GM10248 (cell line): ENCODE measurements at places on chromosomes 13 and 19.

DNA sequence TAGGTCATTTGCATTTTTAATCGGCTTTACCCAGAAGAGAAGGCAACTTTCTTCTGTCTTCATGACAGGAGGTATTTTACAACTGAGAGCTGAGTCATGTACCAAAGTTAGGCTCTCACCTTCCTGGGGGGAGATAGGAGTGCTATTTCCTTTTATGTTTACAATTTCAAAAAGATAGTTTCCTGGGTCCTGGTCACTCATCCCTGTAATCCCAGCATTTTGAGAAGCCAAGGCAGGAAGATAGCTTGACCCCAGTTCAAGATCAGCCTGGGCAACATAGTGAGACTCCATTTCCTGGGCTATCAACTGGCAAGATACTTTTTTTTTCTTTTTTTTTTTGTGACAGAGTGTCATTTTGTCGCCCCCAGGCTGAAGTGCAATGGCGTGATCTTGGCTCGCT is 7.6 kb downstream of the LYPD3 start:
- no peak for DNase-seq

DNA sequence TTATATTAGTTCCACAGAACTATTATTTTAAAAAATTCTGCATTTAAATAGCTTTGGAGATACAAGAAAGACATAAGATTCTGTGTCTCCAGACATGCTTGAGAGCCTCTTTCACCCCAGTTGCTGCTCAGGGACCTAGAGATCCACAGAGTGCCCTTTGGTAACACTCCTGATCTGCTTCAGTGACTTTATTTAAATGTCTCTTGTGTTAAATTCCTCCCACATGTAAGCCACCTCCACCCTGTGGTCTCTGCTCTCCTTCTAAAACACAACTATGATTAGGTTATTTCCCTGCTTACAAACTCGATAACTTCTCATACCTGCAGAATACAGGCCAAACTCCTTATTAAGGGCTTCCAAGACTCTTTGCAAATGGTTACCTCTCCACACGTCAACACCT is 141.0 kb downstream of the RFC3 start:
- no peak for DNase-seq

GRCh38 chr19:19911150-19911549 is 10.4 kb downstream of the ZNF93 start:
- no peak for DNase-seq

DNA sequence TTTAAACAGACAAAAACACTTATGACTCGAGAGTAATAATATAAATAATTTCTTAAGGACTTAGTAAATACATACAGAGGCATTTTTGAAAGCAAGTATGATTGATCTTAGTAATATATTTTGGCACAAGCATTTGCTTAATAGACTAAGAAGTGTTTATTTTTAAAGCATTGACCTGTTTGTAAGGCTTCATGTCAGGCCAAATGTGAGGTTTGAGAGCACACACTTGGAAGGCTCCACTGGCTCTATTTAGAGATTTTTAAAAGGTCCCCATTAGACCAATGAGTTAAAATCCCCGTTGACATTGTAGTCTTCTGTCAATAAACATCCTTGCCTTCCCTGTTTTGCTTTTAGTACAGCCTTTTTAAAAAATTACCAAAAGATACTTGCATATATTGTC is 50.4 kb downstream of the ATP8A2 start:
- no peak for DNase-seq

DNA sequence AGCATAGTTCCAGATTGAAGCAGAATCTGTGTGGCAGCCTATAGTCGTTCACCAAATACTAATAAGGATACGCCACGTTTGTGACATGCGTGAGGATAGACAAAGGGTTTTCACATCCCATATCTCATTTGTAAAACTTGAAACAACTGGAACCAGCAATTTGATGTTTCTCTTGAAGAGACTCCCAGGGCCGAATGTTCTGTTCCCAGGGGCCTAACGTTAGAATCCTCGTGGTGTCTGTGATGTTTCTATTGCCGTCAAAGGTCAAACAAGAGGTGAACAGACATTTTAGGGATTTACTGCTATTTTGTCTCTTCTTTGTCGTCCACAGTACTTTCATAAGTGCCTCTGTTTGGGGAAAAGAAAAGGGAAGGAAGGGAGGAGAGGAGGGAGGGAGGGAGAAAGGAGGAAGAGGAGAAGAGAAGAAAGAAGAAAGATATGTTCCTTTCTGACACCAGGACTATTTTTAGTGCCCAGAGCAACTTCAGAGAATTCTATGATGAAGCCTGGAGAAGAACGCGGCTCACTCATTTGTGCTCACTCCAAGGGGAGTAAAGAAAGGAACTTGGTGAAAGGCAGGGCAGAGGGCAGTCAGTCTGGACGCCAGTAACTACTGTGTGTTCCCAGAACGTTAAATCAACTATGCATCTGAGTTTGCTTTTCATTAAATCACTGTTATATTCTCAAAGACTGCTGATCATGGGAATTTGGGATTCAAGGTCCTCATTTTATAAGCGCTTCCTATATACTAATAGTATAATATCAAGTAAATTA is 154.5 kb downstream of the DCT start:
- DNase-seq, result no peak

- no peak for DNase-seq
These were observed 41.9 kb downstream of the NAXD start for GRCh38 chr13:110657196-110657595.

DNA sequence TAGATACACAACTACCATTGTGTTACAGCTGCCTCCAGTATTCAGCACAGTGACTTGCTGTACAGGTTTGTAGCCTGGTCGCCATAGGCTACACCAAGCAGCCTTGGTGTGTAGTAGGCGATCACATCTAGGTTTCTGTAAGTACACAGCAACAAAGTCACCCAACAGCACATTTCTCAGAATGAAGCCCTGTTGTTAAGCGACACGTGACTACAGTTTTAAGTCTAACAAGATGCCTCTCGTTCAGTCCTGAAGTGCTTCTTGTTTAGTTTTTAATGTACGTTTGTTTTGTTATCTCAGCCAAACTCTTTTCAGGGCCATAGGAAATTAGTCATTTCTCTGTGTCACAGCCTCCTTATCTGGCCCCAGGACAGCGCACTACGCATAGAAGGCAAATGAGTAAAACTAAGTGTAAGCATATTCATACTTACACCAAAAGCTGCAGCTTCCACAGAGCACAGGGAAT is 50.0 kb upstream of the GPR183 start:
- DNase-seq, result no peak

DNA sequence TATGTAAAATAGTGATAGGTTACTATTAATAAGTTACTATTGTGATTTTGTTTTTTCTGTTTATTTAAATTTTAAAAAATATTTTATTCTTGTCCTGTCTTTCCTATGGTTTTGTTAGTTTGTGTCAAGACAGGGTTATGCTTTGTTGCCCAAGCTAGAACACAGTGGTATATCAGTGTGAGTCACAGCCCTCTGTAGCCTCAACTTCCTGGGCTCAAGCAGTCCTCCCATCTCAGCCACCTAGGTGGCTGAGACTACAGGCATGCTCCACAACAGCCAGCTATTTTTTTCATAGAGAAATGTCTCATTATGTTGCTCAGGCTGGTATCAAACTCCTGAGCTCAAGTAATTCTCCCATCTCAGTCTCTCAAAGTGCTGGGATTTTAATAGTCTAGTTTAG is 99.5 kb downstream of the ZNF675 start:
- no peak for DNase-seq

DNA sequence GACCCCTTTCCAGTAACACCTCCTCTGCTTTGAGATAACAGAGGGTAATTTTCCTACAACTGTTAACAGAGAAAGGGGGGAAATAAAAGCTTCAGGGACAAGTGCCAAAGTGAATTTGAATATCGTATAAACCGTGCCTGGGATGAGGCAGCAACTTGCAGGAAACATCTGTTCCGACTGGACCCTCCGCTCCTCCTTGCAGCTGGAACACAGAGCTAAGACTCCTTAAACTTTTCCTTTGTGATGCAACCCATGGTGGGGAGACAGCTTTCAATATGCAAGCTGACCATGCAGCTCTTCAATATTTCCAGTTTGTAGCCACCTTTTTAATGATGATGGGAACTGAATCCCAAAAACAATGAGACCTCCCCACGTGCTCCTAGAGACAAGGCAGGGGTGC is 432.6 kb downstream of the ZNF536 start:
- DNase-seq, result no peak

DNA sequence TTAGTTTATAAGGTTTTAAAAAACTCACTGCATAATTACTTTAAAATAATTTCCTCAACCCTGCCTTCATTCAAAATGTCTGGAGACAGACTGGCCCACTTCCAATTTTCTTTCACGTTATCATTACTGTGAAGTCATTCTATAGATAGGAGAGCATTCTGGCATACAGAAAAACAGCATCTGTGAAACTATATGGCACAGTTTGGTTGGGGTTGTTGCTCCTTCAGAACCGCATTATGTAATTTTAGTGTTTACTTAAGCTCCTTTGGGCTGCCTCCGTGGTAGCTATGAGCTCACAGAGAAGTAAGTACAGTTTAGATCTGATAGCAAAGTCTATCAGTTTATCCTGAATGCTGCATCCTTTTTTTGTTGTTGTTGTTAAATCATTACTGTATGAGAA is 104.3 kb downstream of the KCNRG start:
- no peak for DNase-seq

GRCh38 chr13:99949679-99950413 is 21.7 kb downstream of the ZIC5 start:
- no peak for DNase-seq

- DNase-seq, result no peak
These were observed 361.5 kb downstream of the RFC3 start for GRCh38 chr13:34179481-34179880.

GRCh38 chr13:58144616-58145015 is 513.1 kb downstream of the PCDH17 start:
- no peak for DNase-seq

DNA sequence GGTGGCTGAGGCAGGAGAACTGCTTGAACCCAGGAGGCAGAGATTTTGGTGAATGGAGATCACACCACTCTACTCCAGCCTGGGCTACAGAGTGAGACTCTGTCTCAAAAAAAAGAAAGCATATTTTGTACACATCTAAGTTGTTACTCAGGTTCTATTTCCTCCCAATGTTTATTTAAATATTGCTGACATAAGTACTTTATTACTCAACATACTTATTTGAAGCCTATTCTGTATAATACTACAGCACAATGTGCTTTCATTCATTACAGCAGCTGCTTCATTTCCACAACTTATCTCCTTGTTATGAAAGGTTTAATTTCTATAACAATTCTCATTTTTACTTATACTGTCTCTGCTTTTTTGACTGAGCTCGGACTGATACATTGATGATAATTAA is 495.7 kb downstream of the SLITRK1 start:
- DNase-seq, result no peak

GRCh38 chr13:81957121-81957520 is 1616.2 kb upstream of the SPRY2 start:
- DNase-seq, result no peak

DNA sequence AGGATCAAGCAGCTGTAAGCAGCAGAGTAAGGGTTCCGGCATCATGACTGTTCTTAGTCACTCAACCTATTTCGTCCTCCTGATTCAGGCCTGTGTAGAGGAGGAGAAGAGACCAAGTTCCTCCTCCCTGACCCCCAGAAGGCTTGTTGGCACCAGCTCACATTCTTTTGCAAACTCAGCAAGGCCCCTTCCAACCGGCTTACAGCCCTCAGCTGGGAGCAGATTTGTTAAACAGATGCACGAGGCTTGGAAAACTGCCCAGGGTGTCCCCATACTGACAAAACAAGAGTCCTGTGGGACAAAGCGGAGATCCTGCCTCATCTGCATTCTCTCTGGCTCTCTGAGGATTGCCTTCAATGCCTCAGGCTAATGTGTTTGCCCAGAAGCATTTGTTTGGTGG is 113.2 kb upstream of the SOX21 start:
- no peak for DNase-seq

DNA sequence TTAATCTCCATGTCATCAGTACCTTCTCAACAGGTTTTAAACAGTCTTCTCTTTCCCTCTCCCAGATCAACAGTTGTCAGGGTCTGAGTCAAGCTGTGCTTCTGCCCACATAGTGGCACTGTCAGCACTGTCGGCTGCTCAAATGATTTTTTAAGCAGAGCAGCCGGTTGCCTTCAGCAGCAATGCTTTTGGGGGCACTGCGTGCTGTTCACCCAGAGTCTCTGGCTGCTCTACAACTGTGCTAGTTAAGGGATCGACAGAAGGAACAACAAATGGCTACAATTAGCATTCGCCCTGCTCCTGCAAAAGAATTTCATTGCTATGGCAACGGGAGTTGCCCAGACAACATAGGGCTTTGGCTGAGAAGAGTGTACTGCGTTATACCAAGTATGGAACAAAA is 412.9 kb downstream of the DIAPH3 start:
- DNase-seq, result no peak

DNA sequence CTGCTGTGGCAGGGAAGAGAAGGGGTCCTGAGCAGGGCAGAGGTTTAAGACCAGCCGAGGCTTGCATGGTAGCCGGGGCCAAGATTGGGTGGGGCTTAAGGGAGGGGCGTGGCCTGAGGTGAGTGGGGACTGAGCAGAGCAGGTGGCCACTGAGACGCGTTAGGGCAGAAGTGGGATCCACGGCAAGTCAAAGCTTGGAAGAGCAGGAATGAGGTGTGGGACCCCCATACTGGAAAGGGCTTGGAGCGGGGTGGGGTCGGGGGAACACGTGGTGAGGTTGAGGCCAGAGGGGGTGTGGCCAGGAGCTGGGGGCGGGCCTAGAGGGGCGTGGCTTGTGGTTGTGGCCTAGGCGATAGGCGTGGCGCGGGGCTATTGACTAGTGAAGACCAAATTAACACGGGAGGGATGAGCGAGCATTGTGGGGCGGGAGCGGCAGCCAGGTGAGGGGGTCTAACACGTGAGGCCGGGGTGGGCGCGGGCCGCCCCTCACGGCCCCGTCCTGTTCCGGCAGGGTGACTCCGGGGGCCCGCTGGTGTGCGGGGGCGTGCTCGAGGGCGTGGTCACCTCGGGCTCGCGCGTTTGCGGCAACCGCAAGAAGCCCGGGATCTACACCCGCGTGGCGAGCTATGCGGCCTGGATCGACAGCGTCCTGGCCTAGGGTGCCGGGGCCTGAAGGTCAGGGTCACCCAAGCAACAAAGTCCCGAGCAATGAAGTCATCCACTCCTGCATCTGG is 3.3 kb downstream of the CFD start:
- DNase-seq, result peak; percentile 80

- no peak for DNase-seq
These were observed 66.2 kb downstream of the DPY19L3 start for GRCh38 chr19:32471811-32472210.

GRCh38 chr19:57583521-57584416 is at the start of gene ZIK1:
TSS of gene ZIK1 (plus strand) at chr19:57584145. CDS start at chr19:57584357, 212 bp downstream.
- peak; percentile 96 for DNase-seq

DNA sequence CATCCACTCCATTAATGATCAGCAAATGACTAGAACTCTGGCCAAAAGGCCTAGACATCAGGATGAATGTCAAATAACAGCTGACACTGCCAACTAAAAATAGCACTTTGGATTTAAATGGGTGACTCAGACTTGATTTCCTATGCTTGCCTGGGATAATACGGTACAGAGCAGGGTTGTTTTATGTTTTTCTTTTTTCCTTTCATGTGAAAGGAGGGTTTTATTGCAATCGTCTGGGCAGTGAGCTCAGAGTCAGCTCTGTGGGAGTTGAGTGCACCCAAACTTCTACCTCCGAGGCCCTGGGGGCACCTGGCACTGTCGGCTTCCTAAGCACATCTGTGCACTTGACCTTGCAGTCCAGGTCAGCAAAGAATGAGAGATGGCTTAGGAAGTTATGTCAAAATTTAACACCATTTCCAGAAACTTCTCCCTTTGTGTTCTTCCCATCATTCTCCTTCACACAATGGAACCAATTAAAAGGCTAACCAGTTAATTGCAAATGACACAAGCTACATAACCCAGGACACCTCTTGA is 134.1 kb downstream of the LACC1 start:
- no peak for DNase-seq
